Activated CD4-positive, alpha-beta memory T cell treated with anti-CD3 and anti-CD28 coated beads, Interleukin-2, amount 10 ng/mL, durations not matched to agents 7 days and 5 days (primary cell): ENCODE measurements at places on chromosomes 12 and 14. TPM values are rescaled to one million over a fixed set of nuclear protein-coding genes. Genes with fewer than 3 reads are reported as not detected.

Gene P2RX2
- not detected for total RNA-seq

Gene DDX11
- total RNA-seq, result 131 TPM

Gene KLRF1
- 0.38 TPM for total RNA-seq

Gene LHX5
- not detected for total RNA-seq

Gene TNS2
- 0.78 TPM for total RNA-seq

GRCh38 chr12:56546680-56547079 lies 25.1 kb downstream of the RBMS2 start:
- no peak for DNase-seq
- no peaks in the 10 kb centered on the region for H3K36me3 ChIP-seq
